ENCODE measurements at places on chromosomes 3 and 15.

GRCh38 chr3:16697443-16698147, 92.4 kb upstream of the DAZL start:
- no peak for DNase-seq

DNA sequence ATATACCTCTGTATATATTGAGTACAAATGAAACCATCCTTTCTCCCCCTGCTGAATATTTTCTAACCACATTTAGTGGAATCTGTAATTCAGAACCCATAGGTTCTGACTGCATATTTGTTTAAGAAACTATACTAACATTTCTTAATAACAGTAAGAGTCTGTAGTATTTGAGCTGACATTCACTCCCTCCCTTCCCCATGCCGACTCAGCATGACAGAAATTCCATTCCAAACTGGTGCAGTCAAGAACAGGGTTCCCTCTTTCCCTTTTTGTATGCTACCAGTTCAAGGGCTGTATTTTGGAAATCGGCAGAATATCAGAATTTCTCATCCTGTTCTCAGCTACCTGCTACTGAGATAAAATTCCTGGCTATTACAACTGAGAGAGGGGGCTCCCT, 796.6 kb upstream of the DPPA4 start:
- no peak for DNase-seq

- DNase-seq, result no peak
Measured at GRCh38 chr3:125461896-125462295, 58.1 kb downstream of the SNX4 start.

DNA sequence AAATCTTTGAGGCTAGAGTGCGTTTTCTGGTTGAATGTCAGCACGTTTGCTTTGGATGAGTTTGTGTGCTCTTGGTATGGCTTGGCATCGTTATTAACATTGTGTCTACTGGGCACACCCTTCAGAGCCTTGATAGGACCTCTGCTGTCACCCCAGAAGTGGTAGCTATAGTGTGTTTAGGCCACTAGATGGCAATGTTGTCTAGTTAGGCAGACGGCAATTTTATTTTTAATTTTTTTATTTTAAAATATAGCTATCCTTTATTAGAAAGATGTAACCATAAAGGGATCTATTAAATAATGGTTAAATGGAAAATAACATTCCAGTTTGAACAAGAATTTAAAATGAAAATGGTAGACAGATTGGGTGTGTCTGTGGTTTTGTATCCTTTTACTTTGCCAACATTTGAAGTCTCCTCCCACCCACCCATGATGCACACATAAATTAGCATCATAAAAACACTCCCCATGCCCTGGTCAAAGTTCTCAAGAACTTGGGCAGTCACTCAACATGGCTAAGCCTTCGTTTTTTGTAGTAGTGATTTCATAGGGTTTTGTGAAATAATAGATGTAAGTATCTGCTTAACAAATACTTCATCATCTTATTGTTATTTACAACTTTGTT, 200.7 kb downstream of the KCNH8 start:
- DNase-seq, result peak; percentile 11

GRCh38 chr3:110470310-110470709, 601.3 kb upstream of the NECTIN3 start:
- DNase-seq, result no peak

DNA sequence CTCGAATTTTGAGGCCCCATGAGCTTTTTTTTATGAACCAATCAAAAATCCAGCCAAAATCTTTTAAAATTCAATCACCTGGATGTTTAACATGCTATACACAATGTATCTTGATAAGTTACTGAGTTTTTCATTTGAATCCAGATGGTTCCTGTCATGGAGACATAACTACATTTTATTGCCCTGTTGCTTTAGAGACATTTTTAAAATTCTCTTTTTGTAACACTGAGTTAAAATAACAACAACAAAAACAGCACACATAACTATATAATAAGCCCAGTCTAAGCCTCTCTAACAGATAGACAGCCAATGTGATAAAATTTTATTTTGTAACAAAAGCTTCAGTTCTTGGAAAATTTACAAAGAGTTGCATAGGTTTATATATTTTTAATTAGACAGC, 1.8 kb downstream of the PROK2 start:
- DNase-seq, result no peak

DNA sequence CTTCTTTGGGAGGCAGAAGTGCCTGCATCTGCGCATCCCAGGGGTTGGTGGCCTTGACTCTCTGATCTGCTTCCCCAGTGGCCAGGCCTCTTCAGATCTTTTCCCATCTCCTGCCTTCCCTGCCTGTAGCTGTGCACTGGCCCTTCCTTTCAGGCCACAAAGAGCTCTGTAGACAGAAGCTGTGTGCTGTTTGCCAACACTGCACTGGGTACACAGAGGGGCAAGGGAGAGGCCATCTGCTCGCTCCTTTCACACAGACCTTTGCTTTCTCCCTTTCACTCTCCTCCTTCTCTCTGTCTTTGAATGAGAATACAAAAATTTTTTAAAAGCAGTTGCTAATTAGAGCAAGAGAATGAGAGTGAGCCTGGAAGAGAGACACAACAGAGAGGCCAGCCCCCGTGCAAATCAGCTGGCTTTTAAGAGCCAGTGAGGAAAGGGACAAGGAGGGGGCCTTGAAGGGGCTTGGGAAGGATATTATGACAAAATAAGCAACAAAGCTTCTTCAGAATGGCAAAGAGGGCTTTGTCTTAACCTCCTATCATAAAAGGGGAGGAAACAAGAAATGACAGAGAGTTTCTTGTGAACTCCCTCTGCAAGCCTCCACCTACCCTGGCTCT, 170.9 kb downstream of the EPHB1 start:
- DNase-seq, result no peak

DNA sequence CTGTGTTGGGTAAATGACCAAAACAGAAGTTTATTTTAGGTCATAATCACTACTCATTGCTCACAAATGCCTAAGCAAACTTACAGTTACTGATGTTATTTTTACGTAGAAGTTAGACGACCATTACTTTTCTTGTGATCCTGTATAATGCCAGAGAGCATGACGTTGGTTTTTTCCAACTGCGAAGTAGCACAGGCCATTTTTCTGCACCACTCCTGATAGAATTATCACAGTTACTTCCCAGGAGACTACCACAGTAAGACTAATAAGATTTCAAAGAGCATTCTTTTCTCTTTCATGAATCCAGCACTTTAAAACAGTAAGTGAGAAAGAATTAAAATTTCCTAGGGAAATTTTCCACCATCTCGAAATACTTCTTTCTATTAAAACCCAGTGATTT, 19.8 kb downstream of the CD200 start:
- DNase-seq, result no peak

- DNase-seq, result peak; percentile 83
Measured at GRCh38 chr3:169771497-169772304, 1.5 kb upstream of the MYNN start.

- no peak for DNase-seq
Measured at GRCh38 chr3:71989165-71989564, 204.2 kb upstream of the PROK2 start.

GRCh38 chr15:40772014-40772413, 2.2 kb downstream of the C15orf62 start:
- DNase-seq, result no peak

DNA sequence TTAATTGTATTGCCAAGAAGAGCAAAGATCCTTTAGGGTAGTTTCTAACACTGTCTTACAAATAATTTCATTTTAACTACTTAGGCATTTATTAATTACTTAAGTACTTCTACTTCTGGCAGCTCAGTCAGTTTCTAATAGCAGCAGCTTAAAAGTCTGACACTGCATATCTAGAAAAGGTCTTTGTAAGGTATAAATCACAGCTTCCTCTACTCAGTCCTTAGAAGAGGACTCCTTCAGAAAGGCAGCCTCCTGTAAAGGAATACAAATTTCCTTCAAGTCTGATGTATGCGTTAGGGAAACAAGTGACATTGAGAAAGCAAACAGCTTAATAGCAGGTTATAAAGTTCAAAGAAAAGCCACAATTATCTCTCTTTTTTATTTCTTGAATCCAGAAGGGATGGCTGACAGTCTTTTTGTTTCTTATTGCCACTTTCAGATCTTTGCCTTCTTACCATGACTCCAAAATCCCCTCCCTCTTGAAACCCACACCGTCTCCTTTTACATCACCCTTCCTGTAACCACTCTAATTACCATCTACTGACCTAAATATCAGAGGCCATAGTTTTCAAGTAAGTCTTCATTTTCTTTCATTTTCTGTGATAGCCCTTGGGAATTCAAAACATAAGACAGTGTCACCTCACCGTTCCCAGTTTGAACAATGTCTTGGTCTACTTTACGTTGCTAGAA, 109.5 kb downstream of the CGGBP1 start:
- DNase-seq, result no peak

DNA sequence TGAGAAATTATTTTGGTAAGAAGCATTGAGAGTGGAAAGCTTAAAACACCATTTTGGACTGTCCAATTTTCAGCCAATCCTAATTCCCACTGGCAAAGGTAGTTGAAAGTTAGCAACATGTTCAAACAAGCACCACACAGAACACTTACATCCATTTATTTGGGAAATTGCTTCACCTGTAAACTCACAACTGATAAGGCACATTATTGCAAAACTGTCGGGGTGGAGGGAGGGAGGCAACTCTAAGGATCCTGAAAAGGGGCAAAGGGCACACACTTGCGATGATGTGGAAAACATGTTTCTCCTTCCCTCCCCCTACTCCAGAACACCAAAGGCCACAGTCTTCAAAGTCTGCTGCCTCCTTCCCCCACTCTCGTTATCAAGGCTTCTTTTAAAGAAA, 9.4 kb downstream of the TMEM41A start:
- DNase-seq, result no peak

DNA sequence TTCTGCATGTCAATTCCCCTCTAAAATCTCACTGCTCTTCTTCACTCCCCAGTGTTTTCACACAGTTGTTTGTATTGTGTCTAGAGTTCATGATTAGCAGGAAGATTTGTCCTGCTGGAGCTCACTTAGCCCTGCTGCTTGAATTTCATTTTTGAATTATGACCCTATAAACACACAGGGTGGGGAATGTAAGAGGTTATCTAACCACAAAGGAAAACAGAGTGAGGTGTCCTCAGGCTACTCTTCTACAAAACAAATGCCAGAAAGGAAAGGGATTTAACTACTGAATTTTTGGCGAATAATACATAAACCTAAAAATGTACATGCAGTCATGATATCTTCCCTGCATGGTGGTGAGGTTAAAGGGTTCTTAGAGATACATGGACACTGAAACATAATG, 215.1 kb upstream of the CNTN4 start:
- DNase-seq, result no peak

DNA sequence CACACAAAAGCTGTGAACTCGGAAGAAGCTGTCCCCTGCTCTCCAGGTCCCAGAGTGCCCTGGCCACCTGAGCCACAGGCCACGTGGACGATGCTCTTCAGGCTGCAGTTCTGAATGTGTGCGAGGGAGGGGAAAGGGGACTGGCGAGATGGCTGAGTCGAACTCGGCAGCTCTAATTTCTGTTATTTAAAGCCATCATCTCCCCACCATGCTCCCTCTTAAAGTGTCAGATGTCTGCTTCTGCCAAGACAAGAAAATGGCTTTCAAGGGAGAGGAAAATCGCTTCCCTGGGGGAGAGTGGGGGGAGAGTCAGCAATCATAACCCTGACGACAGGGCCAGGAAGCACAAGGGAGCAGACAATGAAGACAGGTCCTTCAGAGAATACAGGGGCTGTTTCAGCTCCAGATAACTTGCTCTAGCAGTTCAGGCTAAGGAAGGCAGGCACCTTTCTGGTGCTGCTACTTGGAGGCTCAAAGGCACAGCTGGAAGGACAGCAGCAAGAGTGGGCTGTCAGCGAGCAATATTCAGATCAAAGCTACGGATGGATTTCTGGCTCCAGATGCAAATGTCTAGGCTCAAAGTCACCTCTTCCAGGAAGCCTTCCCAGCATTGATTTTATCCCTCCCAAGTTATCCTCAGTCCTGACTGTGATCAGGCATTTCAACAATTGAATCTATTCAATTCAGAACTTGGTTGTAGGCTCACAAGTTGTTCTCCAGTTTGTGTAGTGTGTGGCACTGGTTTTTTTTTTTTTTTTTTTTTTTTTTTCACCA, 15.5 kb upstream of the CCDC33 start:
- no peak for DNase-seq

GRCh38 chr3:138300647-138301046, 29.0 kb downstream of the NME9 start:
- DNase-seq, result no peak

- no peak for DNase-seq
Measured at GRCh38 chr3:128614076-128614475, 36.5 kb downstream of the RPN1 start.

GRCh38 chr3:125221831-125222230, 9.3 kb upstream of the SLC12A8 start:
- no peak for DNase-seq

DNA sequence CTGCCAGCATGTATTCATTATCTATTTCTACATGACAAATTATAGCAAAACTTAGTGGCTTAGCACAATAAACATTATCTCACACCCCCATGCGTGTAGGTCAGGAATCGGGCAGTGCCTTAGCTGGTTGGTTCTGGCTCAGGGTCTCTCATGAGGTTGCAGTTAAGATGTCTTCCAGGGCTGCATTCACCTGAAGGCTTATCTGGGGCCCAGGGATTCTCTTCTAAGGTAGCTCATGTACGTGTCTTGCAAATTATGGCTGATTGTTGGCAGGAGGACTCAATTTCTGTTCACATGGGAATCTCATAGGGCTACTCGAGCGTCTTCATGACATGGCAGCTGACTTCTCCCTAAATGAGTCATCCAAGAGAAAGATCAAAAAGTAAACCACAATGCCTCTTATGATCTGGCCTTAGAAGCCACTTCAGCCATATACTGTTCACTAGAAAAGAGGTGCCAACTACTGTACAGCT, 42.9 kb upstream of the TSC22D2 start:
- DNase-seq, result no peak

DNA sequence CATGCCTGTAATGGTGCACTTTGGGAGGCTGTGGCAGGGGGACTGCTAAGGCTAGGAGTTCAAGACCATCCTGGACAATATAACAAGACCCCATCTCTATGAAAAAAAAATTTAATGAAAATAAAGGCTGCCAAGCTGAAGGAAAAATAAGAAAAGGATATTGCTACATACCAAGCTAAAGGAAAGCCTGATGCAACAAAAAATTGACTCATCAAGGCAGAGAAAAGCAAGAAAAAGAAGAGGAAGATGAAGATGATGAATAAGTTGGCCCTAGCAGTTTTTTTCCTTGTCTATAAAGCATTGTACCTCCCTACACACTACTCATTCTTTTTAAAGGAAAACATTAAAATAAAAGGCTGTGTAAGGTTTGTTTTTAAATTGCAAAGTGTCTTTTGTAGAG, 441.9 kb upstream of the MDFIC2 start:
- DNase-seq, result no peak

GRCh38 chr15:35603856-35604255, 57.9 kb upstream of the DPH6 start:
- DNase-seq, result no peak

- DNase-seq, result no peak
Measured at GRCh38 chr15:20386198-20386597, 155.4 kb downstream of the GOLGA6L6 start.

Measured in NCI-H2029 (cell line).